ENCODE measurements at places on chromosomes 4 and X.
A peak's percentile ranks its signal among the peaks of the same experiment; 100 is the strongest.

DNA sequence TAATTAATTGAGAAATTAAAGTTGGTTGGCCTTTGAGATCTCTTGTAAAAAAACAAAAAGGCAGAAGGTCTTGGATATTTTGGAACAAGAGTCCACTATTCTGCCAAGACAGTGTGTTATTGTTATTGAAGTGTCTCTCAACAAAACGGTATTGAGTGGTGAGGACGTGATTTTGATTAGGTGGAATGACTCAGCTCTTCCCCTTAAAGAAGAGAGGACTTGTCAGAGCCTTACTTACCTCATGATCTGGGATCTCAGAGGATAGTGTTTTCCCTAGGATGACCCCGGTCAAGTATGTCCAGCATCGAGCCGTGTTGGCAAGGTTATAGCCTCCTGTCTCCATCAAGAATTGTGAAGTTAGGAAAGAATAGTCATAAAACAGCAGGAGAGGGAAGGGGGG is 110.9 kb downstream of the HDAC8 start:
- DNase-seq, result peak; percentile 53

DNA sequence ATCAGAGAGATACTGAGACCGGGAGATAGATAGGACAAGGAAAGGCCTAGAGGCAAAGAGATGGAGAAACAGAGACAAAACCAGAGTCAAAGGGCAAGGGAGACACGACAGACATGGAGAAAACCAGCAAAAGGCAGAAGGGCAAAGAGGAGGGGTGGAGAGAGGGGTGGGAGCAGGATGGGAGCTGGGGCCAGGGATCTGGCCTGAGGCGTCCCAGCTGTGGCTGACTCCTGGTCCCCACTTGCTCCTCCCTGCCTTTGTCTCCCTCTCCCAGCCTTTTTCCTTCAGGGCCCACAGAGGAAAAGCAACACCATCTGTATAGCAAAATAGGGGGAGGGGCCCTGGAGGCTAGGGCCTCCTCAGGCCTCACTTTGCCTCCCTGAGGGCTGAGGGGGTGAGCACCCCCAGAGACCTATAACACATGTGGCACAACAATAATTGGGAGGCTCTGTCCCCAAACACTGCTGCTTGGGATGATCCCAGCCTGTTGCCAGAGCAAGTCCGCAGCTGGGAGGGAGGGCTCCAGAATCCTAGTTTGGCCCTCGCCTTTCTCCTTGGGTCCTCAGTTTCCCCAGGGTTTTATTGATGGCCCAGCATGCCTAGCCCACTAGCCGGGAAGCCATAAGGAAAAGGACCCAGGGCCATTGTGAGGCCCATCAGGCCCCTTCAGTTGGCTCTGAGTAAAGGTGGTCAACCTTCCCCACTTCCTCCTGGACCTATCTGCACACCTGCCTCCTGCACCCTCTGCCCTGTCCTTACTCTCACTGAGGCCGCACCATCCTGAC is 96.8 kb downstream of the PJA1 start:
- DNase-seq, result no peak

DNA sequence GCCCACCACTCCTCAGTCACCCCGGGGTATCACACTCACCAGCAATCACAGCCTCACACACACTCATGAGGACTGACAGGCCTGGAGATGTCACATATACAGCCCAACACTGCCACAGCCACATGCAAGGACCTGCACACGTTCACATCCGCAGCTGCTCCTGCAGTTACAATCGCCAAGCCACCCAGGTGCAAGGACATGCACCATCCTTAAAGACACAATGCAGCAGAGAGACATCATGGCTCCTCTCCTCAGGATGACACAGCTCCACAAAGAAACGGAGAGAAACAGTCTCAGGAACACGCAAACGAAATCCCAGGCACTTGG is 1.1 kb downstream of the PCSK1N start:
- DNase-seq, result no peak

DNA sequence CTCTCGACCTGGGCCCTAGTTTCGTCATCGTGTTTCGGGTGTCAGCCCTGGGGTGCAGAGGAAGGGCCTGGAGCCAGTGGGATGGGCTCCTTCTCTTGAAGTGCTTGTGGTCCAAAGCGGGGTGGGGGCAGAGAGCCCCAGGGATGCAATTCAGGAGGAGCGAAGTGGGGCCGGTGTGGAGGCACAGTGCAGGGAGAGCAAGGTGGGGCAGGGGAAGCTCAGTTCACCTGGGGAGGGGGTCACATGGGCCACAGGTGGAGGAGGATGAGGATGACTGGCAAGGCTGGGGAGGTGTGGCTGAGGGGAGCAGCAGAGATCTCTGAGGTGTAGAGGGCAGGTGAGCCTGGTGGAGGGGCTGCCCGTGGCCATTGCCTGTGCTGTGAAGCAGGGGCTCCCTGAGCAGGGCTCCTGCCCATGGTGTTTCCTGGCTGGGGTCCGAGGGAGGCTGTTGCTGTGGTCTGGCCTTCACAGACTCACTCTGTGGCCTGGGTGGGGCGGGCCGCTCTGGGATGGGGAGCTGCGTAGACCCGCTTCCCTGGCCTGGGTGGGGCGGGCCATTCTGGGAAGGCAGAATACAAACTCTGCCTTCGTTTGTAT is 6.9 kb downstream of the SORCS2 start:
- DNase-seq, result no peak

- DNase-seq, result no peak
Measured at GRCh38 chr4:56731857-56732256, 50.8 kb upstream of the HOPX start.

- DNase-seq, result peak; percentile 3
Measured at GRCh38 chr4:88242144-88242543, 42.2 kb downstream of the PPM1K start.

GRCh38 chr4:8774071-8774470 is 97.6 kb downstream of the HMX1 start:
- DNase-seq, result no peak

DNA sequence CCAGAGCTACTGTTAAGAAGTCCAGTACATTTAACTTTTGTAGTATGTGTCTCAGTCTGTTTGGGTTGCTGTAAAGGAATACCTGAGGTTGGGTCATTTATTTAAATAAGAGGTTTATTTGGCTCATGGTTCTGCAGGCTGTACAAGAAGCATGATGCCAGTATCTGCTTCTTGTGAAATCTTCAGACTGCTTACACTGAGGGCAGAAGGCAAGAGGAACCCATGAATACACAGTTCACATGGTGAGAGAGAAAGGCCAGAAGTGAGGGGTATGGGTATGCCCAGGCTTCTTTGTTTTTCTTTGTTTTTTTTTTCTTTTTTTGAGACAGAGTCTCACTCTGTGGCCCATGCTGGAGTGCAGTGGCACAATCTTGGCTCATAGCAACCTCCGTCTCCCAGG is 6.0 kb upstream of the CISD2 start:
- DNase-seq, result no peak

DNA sequence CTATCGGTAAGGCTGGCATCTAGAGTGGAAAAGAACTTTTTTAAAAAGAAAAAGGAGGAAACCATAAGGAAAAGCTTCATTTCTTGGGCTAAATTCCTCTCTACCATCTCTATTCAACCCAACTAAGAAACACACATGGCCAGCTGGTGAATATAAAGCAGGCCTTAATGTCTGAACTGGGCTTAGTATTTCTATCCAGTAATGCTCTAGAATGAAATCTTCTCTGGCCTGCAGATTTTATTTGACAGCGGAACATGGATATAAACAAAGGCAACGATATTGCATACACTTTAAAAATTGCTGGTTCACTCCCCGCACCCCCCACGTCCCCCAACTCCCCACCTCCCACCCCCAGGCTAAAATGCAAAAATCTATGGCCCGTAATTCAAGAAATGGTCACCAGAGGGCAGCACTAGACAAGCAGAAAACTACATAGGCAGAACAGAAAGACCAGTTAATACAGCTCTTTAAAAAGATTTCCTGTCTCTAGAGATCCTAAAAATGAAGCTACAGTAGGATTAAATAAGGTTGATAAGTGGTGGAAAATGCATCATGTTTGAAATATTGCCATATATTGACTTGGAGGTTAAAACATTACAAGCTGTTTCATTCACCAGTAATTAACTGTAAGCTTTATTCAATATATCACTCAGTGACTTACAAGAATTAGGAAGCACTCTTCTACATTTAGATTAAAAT is 155.2 kb upstream of the GALNT7 start:
- peak; percentile 52 for DNase-seq

DNA sequence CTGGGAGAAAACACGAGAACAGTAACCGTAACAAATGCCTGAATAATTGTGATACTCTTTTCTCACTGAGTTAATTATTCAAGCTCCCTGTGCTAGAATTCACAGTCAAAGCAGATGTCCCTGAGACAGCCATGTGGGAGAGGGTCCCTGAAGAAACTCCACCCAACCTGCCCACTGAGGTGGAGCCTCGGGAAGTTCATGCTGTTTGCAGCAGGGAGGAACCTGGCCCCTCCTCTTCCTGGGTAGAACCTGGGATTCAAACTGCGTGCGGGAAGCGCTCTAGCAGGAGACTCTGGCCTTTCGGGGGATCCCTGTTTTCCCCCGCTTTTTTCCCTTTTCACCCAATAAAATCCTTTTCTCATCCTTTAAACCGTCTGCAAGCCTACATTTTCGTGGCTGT is 20.2 kb upstream of the RHOH start:
- no peak for DNase-seq

GRCh38 chrX:128517691-128518090 is 465.5 kb upstream of the ACTRT1 start:
- no peak for DNase-seq

DNA sequence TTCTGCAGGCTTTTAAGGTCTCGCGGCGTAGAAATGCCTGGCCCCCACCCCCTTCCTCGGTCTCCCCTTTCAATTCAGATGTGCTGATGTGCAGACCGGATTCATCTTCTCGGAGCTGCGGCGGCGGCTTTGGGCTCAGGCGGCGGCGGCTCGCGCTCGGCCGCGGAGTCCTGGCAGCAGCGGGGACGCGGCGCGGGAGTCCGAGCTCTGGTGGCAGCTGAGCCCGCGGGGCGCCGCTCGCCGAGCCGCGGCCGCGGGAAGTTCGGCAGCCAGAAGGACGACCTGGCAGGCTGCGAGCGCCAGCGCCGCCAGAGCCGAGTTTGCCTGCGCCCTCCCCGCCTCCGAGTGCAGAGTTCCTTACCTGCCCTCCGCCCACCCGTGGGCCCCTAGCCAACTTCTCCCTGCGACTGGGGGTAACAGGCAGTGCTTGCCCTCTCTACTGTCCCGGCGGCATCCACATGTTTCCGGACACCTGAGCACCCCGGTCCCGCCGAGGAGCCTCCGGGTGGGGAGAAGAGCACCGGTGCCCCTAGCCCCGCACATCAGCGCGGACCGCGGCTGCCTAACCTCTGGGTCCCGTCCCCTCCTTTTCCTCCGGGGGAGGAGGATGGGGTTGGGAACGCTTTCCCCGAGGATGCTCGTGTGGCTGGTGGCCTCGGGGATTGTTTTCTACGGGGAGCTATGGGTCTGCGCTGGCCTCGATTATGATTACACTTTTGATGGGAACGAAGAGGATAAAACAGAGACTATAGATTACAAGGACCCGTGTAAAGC is 448 bp downstream of the TLL1 start:
- peak; percentile 16 for DNase-seq
